ENCODE measurements at places on chromosomes 7 and 10.

DNA sequence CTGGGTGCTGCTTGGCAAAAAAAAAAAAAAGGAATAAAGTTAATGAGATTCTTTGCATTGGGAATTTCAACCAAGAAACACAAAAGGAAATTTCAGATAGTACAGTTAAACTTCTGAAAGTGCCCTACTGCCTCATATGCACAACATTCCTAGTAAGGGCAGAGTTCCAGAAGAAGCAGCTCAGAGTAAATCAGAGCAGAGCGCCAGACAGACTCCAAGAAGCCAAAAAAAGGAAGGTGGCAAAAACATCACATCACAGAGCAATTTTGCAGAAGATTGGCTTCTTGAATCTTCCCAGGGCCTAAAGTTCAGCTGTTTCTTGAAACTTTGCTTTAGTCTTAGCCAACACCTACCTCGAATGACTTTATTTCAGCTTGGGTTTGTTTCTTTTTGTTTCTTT is 544.1 kb downstream of the XPNPEP1 start:
- no peak for DNase-seq

GRCh38 chr10:32773105-32773504 is 184.9 kb downstream of the ITGB1 start:
- DNase-seq = no peak

DNA sequence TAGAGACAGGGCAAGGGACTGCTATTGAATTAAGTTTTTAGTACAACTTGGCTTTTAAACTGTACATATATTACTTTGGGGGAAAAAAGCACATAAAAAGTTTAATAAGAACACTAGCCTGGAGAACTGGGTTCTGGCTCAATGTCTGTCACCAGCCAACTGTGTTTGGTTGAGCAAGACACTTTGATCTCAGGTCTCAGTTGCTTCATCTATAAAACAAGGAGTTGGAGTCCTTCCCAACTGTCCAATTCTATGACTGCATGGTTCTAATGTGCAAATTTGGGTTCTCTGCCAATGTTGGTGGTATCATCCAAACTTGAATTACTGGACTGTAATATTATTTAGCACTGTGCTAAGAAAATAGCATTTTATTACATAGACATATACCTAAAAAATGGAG is 50.3 kb downstream of the ATXN7L1 start:
- DNase-seq = no peak

- DNase-seq = no peak
These were observed 185.9 kb downstream of the RAB11FIP2 start for GRCh38 chr10:117860823-117861222.

- DNase-seq = no peak
These were observed 81.9 kb upstream of the PDCD4 start for GRCh38 chr10:110789604-110790433.

GRCh38 chr7:19674266-19674960 is 34.4 kb downstream of the POLR1F start:
- no peak for DNase-seq

- DNase-seq = no peak
These were observed 4.7 kb downstream of the ZDHHC6 start for GRCh38 chr10:112442063-112442462.

DNA sequence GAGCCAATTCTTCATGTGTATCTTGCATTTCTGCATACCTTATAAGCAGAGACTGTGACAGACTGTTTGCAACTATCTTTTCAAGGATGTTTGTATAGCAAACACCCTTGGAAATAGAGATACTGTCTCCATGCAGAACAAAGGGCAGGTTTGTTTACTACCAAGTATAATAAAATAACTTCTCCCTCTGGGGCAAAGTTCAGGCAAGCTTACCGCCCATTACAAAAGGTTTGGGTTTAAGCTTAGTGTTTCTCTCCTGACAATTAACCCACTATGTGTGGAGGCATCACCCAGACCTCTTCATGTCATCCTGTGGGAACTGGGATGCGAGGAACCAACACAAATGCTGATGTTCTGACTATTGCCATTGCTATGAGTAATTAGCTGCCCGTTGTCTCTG is 479.1 kb upstream of the ZMIZ1 start:
- DNase-seq = no peak

DNA sequence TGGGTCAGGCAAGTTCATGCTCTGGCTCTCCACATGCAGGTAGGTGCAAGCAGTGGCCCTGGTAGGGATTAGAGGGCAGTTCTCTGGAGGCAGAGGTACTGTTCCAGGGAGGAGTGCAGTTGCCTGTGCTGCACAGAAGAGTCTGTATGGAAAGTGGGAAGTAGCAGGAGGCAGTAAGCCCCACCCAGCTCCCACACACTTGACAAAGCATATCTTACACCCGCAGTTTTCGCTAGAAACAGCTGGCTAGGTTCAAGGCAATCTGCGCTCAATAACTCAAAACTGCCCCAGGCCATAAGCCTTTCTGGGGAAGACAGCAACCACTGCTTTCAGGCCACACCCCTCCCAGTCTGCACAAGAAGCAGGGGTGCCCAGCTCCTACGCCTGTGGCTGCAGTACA is 33.1 kb upstream of the ARMC3 start:
- no peak for DNase-seq

GRCh38 chr7:73703757-73704639 is 15.5 kb downstream of the STX1A start:
- DNase-seq = no peak

GRCh38 chr10:36066850-36067249 is 424.8 kb upstream of the FZD8 start:
- DNase-seq = no peak

DNA sequence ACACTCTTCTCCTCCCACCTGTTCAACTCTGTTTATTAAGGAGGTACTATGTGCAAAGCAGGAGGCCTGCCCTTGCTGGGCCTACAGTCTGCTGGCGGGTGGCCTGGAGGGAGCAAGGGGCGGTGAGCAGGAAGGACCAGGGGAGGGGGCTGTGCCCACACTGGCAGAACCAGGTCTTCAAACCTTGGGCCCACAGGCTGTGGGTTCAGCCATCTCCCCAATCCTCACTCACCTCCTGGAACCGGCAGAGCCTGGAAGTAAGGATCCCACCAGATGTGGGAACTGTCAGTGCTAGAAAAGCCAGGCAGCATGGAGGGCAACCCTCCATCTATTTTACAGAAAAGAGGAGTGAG is 50.8 kb downstream of the CAMK2B start:
- DNase-seq = no peak

- DNase-seq = peak; percentile 31
These were observed at the start of gene VWA2 for GRCh38 chr10:114239117-114239993. Gene VWA2, plus strand, starts transcription at chr10:114239254. Its CDS starts 9,460 bp downstream, at chr10:114248714.

DNA sequence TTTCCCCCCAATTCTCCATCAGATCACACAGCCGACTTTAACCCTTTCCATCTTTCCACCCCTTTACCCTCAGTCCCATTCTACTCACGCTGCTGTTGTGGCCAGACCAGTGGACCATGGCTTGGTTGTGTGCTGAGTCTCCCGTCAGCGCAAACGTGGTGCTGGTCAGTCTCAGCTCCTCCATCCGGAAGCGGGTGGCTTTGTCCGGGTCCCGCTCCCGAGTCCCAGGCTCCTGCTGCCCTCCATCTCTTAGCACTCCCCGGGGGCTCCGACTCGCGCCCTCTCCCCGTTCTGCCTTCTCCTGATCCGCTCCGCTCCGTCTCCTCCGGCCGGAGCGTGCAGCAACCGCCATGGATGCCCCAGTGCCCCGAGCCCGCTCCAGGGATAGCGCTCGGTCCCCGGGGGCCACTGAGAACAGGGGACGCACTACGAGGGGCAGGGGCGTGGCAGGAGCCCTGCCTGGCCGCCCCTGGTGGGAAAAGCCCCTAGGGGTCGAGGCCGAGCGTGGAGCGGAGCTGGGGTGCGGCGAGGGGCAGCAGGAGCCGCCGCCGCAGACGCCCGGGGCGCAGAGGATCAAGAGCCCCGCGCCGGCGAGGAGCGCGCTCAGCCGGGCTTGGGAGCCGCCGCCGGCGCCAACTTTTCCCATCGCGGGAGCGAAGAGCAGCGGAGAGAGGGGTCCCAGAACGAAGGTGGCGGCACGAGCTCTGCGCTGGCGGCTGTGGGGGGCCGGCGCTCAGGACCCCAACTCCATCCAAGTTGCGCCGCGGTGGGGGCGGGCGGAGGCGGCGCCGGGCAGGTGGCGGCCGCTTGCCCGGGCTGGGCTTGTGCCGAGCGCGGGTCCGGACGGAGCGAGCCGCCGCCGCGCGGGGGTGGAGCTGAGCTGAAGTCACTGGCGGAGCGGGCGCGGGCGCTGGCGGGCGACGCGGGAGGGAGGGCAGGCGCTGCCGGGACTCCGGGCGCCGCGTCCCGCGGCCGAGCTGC is at the start of gene SORCS1:
Gene SORCS1 (minus strand): TSS at position 826 of the 981 bp plus-strand sequence.
- DNase-seq = no peak

DNA sequence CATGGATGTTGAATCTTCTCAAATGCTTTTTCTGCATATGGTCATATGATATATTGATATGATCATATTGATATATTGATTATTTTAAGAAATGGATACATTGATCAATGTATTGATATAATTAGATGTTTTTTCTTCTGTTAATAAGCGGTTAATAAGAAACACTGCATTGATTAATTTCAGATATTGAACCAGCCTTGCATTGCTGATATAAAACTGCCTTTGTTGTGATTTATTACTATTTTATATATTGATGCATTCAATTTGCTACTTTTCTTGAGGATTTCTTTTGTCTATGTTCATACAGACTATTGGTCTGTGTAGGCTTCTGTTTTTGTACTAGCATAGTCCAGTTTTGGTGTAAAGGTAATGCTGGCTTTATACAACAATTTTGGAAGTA is 79.7 kb upstream of the ELN start:
- DNase-seq = no peak

DNA sequence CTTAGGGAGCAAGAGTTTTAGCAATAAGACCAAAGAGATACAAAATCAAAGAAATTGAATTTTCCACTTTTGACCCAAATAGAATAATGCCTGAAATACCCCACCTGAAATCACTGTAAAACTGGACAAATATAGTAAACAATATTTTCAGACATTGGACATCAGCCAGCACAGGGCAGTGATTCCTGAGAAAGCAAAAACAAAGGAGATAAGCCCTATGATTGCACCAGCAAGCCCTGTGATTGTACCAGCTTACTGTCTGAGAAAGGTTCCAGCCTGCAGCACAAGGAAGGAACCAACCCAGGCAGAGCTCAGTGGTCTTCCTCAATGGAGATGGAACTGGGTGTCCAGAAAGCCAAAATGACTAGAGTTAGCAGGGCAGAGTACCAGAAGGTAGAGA is 10.3 kb downstream of the TMEM106B start:
- no peak for DNase-seq

GRCh38 chr10:81708929-81709328 is 166.1 kb upstream of the NRG3 start:
- DNase-seq = no peak

GRCh38 chr7:142853739-142854371 is 1.0 kb upstream of the EPHB6 start:
- DNase-seq = no peak

DNA sequence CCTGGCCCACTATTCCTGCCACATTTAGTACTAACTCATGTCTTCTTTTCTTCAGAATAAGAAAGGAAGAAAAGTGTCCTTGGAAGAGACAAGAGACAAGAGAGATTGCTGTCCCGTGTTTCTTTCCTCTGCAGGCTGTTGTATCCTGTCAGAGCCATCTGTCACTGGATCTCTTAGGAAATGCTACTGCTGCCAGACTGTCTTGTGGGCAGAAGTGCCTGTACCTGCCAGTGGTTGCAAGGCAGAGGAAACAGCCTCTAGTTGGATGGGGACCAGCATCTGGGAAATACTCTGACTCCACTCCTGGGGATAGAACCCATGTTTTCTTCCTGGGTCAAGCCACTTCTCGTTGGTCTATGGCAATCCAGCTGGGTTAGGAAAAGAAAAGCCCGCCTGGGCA is 16.7 kb upstream of the MAP3K8 start:
- DNase-seq = no peak

GRCh38 chr7:80984619-80985018 is 65.8 kb upstream of the SEMA3C start:
- no peak for DNase-seq

GRCh38 chr7:112866424-112866823 is 76.2 kb upstream of the TMEM168 start:
- no peak for DNase-seq

DNA sequence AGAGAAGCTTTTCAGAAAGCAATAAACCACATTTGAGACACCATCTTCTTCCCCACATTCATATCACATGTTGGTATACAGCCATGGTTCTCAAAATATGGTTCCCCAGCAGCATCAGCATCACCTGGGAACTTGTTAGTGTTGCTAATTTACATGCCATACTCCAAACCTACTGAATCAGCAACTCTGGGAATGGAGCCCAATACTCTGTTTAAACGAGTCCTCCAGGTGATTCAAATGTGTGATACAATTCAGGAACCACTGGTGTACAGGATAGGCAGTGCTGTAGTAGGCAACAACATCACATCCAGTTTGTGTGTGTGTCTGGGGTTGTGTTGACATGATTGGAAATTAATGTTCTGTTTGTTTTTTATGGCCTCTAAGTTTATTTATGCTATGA is 47.7 kb downstream of the ZNF277 start:
- no peak for DNase-seq

DNA sequence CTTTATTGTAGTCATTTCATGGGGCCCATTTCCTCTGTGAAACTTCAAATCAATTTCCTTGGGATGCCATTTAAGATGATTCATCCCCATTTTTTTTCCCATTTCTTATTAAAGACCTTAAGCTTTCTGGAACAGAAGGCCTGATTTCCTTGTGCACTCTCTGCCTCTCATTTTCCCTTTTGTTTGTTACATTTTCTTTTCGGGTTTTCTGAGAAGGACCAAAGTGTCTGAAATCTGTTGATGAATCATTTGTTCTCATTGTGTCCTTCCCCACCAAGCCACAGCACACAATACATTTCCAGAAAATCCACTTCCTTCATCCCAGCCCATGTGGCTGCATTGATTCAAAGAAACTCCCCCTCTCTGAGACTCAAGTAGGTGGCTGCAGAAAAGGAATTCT is 372.4 kb downstream of the SFMBT2 start:
- DNase-seq = no peak

DNA sequence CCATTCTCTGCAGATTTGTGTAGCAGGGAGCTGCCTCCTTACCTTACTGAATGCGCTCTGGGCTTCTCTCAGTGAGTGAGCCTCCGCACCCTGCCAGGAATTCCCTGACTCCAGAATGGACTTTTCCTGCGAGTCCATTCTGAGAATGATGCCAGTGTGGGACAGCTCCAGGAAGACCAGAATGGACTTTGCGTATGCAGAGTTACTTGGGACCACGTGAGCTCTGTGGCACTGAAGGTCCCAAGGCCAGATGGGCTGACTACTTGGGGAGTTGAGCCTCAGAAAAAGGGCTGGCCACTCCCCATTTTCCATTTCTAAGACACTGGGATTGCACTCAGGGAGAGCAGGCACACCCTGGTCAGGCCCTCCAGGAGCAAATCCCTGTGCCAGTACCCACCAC is 324.7 kb upstream of the ZMIZ1 start:
- DNase-seq = no peak
